ENCODE measurements at places on chromosomes 11 and 22.

DNA sequence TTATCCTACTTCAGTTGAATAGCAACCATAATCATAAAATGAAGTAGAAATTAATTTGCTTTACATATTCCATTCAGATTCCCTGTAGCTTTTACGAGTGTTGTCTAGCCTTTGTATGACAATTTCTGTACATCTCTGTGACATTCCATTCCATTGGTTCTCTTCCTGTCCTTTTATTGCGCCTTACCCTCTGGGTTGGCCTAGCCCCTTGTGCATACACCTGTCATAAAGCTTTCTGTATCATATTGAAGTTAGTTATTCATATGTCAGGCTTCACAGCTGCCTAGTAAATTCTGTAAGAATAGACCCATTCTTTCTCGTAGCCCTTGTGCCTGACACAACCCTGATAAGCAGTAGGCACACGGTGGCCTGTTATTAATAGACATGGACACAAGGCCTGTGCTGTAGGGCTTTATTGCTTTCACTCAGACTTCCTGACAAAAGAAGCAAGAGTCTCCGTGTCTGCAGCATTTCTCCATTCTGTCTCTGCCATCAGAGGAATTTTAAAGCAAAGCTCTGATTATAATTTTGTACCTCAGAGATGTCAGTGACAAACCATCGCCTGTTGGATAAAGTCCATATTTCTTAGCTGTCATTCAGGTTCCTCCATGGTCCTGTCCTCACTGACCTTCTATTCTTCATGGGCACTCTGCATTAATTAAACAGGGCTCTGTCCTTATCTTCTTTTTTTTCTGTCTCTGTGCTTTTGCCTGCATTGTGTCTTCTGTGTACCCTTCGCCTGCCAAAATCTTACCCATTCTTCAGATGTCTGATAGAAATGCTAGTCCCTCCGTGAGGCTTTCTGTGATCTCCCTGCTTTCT is 49.4 kb downstream of the BID start:
- DNase-seq = no peak

GRCh38 chr11:114832532-114833125 is 154.3 kb downstream of the NXPE2 start:
- DNase-seq = no peak

DNA sequence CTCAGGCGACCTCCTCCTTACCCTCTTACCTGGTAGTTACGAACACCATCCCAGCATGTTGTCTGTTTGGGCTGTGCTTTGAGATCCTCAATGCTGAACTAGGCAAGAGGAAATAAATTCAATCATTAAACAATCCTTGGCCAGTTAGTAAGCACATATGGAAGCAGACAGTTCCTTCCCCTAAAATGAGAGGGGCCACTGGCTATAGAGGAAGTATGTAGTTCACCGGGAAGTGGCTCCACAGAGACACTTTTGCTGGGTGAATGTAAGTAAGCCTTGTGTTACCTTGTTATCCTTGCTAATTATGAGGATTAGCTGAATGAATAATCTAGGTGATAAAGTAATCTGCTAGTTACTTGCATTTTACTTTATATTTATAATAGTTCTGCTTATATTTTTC is 2.9 kb downstream of the THYN1 start:
- DNase-seq = no peak

GRCh38 chr11:66112041-66112491 is 42.0 kb downstream of the PACS1 start:
- DNase-seq = no peak

GRCh38 chr11:1750840-1751530 is 590 bp upstream of the IFITM10 start:
- no peak for DNase-seq

- no peak for DNase-seq
These were observed 874.5 kb downstream of the BRD1 start for GRCh38 chr22:48953103-48953720.

GRCh38 chr11:123546515-123546914 is 107.9 kb downstream of the SCN3B start:
- DNase-seq = no peak
